Right atrium auricular region (tissue), 2 donors: ENCODE measurements at places on chromosomes 1 and 21. TPM values are rescaled to one million over a fixed set of nuclear protein-coding genes. Genes with fewer than 3 reads are reported as not detected.

- peaks cover 11% of the 10 kb centered on the region for H3K4me1 ChIP-seq
- H3K4me3 ChIP-seq = no peak overlapping the region
- H3K27ac ChIP-seq = no peak overlapping the region
- no peaks in the 10 kb centered on the region for H3K36me3 ChIP-seq
- no peak for DNase-seq
Measured at GRCh38 chr21:25961042-25961441, 209.5 kb downstream of the APP start.

- DNase-seq = no peak
- peak overlapping the region; percentile 69 for H3K27ac ChIP-seq
- H3K36me3 ChIP-seq = no peaks in the 10 kb centered on the region
- H3K27me3 ChIP-seq = no peaks in the 10 kb centered on the region
Measured at GRCh38 chr1:12472798-12473551, 145.0 kb downstream of the DHRS3 start.

- no peak overlapping the region for H3K27ac ChIP-seq
- H3K36me3 ChIP-seq = peaks cover 11% of the 10 kb centered on the region
- H3K4me3 ChIP-seq = no peak overlapping the region
Measured at GRCh38 chr1:84569216-84569615, 5.0 kb downstream of the CTBS start.

GRCh38 chr1:53475664-53476063 lies 16.5 kb downstream of the DMRTB1 start:
- H3K27me3 ChIP-seq = no peaks in the 10 kb centered on the region
- H3K36me3 ChIP-seq = no peaks in the 10 kb centered on the region
- no peak overlapping the region for H3K27ac ChIP-seq
- H3K4me1 ChIP-seq = no peaks in the 10 kb centered on the region

DNA sequence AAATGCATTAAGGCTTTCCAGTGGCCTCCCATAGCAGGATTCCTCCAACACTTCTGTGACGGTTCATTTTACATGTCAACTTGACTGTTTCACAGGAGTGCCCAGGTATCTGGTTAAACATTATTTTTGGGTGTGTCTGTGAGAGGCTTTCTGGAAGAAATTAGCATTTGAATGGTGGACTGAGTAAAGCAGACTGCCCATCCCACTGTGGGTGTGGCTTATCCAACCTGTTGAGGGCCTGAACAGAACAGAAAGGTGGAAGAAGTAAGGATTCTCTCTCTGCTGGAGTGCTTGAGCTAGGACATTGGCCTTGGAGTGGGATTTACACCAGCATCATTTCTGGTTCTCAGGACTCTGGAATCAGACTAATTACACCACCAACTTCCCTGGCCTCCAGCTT lies 85.6 kb downstream of the RGS7 start:
- DNase-seq = no peak
- H3K36me3 ChIP-seq = no peaks in the 10 kb centered on the region
- no peak overlapping the region for H3K27ac ChIP-seq
- H3K4me3 ChIP-seq = no peak overlapping the region

DNA sequence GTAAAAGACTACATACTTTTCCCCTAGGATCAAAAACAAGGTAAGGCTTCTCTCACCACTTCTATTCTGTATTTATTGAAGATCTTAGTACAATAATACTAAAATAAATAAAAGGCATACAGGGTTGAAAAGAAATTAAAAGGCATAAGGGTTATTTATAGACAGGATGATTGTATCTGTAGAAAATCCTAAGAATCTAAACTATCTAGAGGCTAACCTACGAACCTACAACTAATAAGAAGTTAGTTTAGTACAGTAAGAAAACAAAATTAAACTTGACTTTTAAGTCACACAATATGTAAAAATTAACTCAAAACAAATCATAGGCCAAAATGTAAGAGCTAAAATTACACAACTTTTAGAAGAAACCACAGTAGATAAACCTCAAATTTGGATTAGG lies 50.4 kb upstream of the ADAM30 start:
- H3K4me1 ChIP-seq = no peaks in the 10 kb centered on the region
- H3K4me3 ChIP-seq = no peak overlapping the region
- H3K36me3 ChIP-seq = peaks cover 14% of the 10 kb centered on the region
- DNase-seq = no peak
- H3K27ac ChIP-seq = peak overlapping the region; percentile 28
- H3K27me3 ChIP-seq = no peaks in the 10 kb centered on the region

DNA sequence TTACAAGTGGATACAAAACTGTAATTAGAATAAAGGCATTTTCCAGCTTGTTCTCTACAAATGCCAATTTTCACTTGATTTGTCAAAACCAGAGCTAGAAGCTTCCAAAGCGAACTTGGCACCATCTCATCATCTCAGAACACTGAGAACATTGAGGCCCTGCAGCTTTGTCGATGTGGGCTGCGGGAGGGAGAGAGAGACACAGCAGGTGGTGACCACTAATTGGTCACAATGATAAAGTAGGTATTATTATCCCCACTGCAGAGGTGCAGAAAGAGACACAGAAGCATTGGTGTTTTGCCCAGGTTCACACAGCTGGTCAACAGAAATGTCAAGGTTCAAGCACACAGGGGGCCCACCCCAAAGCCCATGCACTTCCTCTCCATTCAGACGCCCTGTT lies 72.2 kb upstream of the KRTAP19-8 start:
- no peaks in the 10 kb centered on the region for H3K27me3 ChIP-seq
- no peak overlapping the region for H3K27ac ChIP-seq
- no peak for DNase-seq
- no peak overlapping the region for H3K4me3 ChIP-seq
- H3K36me3 ChIP-seq = no peaks in the 10 kb centered on the region

GRCh38 chr1:15212216-15212953 lies 34.6 kb upstream of the FHAD1 start:
- H3K36me3 ChIP-seq = no peaks in the 10 kb centered on the region
- H3K27me3 ChIP-seq = no peaks in the 10 kb centered on the region
- DNase-seq = no peak
- H3K27ac ChIP-seq = no peak overlapping the region
- H3K4me3 ChIP-seq = no peak overlapping the region

- H3K27ac ChIP-seq = peak overlapping the region; percentile 29
- H3K27me3 ChIP-seq = no peaks in the 10 kb centered on the region
- no peak overlapping the region for H3K4me3 ChIP-seq
- DNase-seq = no peak
- peaks cover 10% of the 10 kb centered on the region for H3K36me3 ChIP-seq
- peaks cover 42% of the 10 kb centered on the region for H3K4me1 ChIP-seq
Measured at GRCh38 chr1:89873770-89874169, 52.9 kb downstream of the LRRC8D start.

DNA sequence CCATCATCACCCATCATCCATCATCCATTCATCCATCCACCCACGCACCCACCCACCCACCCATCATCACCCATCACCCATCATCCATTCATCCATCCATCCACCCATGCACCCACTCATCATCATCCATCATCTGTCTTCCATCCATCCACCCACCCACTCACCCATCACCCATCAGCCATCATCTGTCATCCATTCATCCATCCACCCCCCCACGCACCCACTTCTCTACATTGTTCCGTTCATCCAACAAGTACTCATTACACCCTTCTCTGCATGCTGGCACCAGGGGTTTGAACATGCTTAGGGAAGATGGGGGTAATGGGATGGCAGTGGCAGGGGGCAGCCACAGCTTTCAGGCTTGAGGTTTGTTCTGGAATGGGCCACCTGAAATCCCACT lies 82.1 kb downstream of the ADARB1 start:
- H3K27me3 ChIP-seq = no peaks in the 10 kb centered on the region
- DNase-seq = peak; percentile 5
- peaks cover 14% of the 10 kb centered on the region for H3K4me1 ChIP-seq
- H3K36me3 ChIP-seq = no peaks in the 10 kb centered on the region
- H3K4me3 ChIP-seq = no peak overlapping the region

GRCh38 chr1:147235822-147236221 lies 6.7 kb upstream of the CHD1L start:
- no peak overlapping the region for H3K4me3 ChIP-seq
- H3K36me3 ChIP-seq = no peaks in the 10 kb centered on the region
- H3K4me1 ChIP-seq = no peaks in the 10 kb centered on the region
- no peak for DNase-seq
- H3K27ac ChIP-seq = no peak overlapping the region

- H3K36me3 ChIP-seq = peaks cover 14% of the 10 kb centered on the region
- no peaks in the 10 kb centered on the region for H3K27me3 ChIP-seq
- H3K4me1 ChIP-seq = no peaks in the 10 kb centered on the region
- H3K27ac ChIP-seq = peak overlapping the region; percentile 44
Measured at GRCh38 chr1:9874959-9875635, 35.0 kb downstream of the CTNNBIP1 start.

- DNase-seq = no peak
- H3K27ac ChIP-seq = no peak overlapping the region
- H3K27me3 ChIP-seq = no peaks in the 10 kb centered on the region
- H3K4me1 ChIP-seq = no peaks in the 10 kb centered on the region
- peak overlapping the region; percentile 95 for H3K4me3 ChIP-seq
Measured at GRCh38 chr1:86912281-86912900, 1.5 kb downstream of the SELENOF start.

GRCh38 chr1:4599951-4600481 lies 54.4 kb upstream of the AJAP1 start:
- H3K4me1 ChIP-seq = no peaks in the 10 kb centered on the region
- no peak overlapping the region for H3K4me3 ChIP-seq
- H3K36me3 ChIP-seq = no peaks in the 10 kb centered on the region
- DNase-seq = no peak
- H3K27ac ChIP-seq = no peak overlapping the region

Gene OR2T5
- total RNA-seq = not detected

Gene TMCO4
- total RNA-seq = 10.7 TPM

Gene DISC1
- total RNA-seq = 1.8 TPM

Gene HMGCS2
- total RNA-seq = 12.4 TPM

Gene S100A2
- not detected for total RNA-seq

Gene SPRR2A
- not detected for total RNA-seq

Gene LRRC3
- total RNA-seq = 1.7 TPM

Gene HAO2
- not detected for total RNA-seq

Gene CA14
- total RNA-seq = 5.7 TPM

Gene TMEM240
- 2.8 TPM for total RNA-seq

Gene PADI6
- not detected for total RNA-seq

Gene PIK3C2B
- 19.4 TPM for total RNA-seq

Gene FCER1G
- 77.8 TPM for total RNA-seq
